ENCODE measurements at places on chromosomes 2 and 18.

GRCh38 chr2:224657349-224657748, 58.8 kb downstream of the CCDC195 start:
- H3K4me3 ChIP-seq: no peak overlapping the region
- no peaks in the 10 kb centered on the region for H3K27me3 ChIP-seq
- no peak for DNase-seq
- no peak overlapping the region for H3K27ac ChIP-seq

DNA sequence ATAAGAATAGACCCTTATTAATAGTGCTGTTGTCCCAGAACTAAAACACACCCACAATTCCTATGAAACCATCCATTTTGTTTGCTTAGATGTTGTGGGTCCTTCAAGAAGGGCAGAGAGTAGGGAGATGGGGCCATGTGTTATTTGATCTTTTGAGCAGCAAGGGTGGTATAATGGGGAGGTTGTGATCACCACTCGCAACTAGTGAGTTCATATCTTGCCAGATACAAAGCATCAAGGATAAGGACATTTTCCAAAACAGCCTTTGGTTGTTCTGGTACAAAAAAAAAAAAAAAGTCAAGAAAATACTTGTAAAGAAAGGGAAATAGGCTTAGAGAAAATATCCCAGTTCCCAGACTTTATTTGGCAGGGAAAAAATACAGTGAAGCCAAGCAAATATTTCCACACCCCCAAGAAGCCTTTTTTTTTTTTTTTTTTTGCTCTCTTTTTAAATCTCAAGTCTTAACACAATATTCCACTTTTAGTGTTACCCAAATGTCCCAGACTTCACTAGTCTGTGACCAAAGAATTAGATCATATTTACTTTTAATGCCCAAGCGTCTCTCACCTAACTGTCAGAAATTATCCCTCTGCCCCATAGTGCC, 54.1 kb downstream of the ANTXR1 start:
- H3K4me1 ChIP-seq: no peaks in the 10 kb centered on the region
- H3K4me3 ChIP-seq: no peak overlapping the region
- no peak for DNase-seq
- no peaks in the 10 kb centered on the region for H3K27me3 ChIP-seq

GRCh38 chr2:215536510-215536909, 100.6 kb upstream of the FN1 start:
- H3K36me3 ChIP-seq: no peaks in the 10 kb centered on the region
- H3K27ac ChIP-seq: no peak overlapping the region
- no peak for DNase-seq

DNA sequence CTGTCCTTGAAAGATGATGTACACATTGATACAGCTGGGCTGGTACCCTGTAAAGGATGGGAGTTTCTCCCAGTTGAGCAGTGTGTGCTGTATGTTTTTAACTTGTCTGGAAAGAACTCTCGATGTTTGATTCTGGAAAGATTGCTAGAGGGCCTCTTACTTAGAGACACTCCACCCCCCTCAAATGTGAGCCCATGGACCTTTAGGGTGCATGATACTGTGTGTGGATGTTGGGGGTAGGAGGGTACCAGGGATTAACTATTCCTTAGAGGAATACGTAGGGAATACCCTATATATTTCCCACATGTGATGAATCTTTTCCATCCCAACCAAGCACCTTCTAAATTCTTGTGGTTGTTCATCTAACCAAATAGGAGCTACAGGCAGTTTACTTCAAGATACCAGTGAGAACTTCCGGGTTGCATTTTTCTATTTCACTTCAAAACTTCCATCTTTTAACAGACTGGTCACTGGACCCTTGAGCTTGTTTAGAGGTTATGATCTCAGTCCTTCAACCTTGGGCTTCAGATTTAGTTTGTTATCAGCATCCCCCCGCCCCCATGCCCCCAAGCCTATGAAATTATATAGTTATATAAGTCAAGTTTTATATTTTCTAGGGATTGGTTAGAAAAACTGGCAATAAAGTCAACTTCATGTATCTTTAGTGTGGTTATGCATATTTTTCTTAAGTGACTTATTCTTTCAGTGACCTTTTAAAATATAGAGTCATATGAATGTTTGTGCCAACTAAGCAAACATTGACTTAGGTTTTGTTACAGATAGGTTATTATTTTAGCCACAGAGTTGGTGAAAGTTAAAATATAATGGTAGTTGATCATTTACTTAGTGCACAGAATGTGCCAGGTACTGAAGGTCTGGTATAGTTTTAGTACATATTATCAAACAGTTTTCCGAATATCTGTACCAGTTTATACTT, 18.2 kb downstream of the AFTPH start:
- H3K4me1 ChIP-seq: peaks cover 5% of the 10 kb centered on the region
- H3K27me3 ChIP-seq: no peaks in the 10 kb centered on the region
- H3K36me3 ChIP-seq: no peaks in the 10 kb centered on the region

GRCh38 chr2:12717191-12718014, 667 bp downstream of the TRIB2 start:
- DNase-seq: peak; percentile 54
- 0 out of 2 replicates have a peak, but pooled peaks cover 3% of the 10 kb centered on the region for H3K4me1 ChIP-seq
- no peaks in the 10 kb centered on the region for H3K27me3 ChIP-seq
- H3K36me3 ChIP-seq: no peaks in the 10 kb centered on the region
- peak overlapping the region; percentile 54 for H3K27ac ChIP-seq

- no peak overlapping the region for H3K4me3 ChIP-seq
- no peak overlapping the region for H3K27ac ChIP-seq
- H3K4me1 ChIP-seq: no peaks in the 10 kb centered on the region
- no peak for DNase-seq
Measured at GRCh38 chr18:10190564-10190963, 263.9 kb upstream of the APCDD1 start.

GRCh38 chr18:38933322-38933721, 1367.7 kb upstream of the CELF4 start:
- DNase-seq: no peak
- H3K27ac ChIP-seq: no peak overlapping the region
- H3K4me3 ChIP-seq: no peak overlapping the region
- H3K27me3 ChIP-seq: no peaks in the 10 kb centered on the region

DNA sequence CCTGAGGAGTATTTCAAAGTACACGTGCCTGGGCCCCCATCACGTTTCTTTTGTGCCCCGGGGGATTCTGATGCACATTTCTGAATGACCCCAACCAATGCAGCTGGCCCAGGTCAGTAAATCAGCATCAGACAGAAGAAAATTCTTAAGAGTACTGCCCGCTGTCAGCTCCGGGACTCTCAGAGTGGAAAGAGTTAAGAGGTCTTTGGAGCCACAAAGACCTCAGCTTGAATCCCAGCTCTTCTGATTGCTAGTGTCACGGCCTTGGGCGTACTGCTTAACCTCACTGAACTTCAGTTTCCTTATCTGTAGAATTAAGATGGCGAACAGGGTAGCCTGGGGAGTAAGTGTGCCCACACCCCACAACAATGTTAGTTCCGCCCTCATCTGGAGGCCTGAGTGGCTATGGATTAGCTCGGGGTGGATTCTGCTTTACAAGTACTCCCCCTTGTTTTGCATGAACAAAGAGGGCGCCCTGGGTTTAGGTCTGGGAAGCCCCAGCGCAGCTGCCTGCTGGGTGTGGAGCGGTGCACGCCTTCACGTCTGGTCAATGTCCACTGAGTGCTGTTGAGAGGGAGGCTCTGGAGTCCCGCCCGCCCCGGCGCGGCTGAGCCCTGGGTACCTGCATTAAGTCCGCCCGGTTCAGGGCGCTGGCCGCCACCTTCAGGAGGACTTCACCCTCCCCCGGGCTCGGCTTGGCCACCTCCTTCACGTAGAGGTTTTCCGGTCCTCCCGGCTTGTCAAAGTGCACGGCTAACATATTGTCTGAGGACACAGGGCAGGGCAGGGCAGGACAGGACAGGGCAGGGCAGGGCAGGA, 858 bp downstream of the TP53I3 start:
- no peaks in the 10 kb centered on the region for H3K36me3 ChIP-seq
- H3K4me3 ChIP-seq: peak overlapping the region; percentile 89
- peak; percentile 90 for DNase-seq

GRCh38 chr2:121260370-121261154, 24.4 kb downstream of the TFCP2L1 start:
- no peak overlapping the region for H3K4me3 ChIP-seq
- H3K4me1 ChIP-seq: no peaks in the 10 kb centered on the region
- no peaks in the 10 kb centered on the region for H3K36me3 ChIP-seq
- no peak for DNase-seq

DNA sequence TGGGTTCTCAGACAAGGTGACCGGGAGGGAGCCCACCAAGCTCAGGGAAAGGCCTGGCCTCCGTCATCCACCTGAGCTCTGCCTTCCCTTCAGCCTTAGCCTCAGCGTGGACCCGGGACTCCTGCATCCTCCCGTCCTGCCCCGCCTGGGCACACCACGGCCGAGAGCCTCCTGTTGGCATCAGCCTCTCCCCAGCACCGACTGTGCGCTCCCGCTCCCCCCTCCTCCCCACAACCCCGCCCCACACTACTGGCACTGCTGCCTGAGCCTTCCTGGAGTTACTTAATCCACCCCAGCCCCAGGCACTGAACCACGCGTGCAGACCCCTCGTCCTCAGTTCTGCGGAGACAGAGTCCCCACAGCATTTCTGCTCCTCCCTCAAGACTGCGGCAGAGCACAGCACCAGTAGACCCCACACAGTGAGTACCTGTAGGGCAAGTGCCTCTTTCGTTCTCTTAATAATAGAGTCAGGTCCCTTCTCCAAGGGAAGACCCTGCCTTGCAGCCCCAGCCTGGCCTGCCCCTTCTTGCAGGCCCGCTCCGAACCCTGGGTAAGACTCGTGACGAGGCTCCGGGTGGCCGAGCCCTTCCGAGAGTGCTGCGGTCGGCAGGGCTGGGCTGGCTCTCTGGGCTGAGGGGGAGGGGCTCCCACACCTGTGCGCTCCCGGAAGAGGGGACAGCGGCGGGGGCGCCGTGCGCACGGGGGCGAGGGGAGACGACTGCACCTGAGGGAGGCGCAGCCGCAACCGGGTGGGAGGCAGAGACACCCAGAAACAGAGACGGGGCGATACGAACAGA, at the start of gene AMER3:
TSS of gene AMER3 (plus strand) at position 285 of the 797 bp plus-strand sequence. CDS start 6,533 bp downstream, outside the sequence.
- H3K27ac ChIP-seq: no peak within 1 kb of the TSS
- peak within 1 kb of the TSS; percentile 51 for H3K4me3 ChIP-seq
- H3K36me3 ChIP-seq: no peaks in the 10 kb centered on the region
- no peaks in the 10 kb centered on the region for H3K4me1 ChIP-seq
- no peaks in the 10 kb centered on the region for H3K27me3 ChIP-seq
- DNase-seq: peak; percentile 23

DNA sequence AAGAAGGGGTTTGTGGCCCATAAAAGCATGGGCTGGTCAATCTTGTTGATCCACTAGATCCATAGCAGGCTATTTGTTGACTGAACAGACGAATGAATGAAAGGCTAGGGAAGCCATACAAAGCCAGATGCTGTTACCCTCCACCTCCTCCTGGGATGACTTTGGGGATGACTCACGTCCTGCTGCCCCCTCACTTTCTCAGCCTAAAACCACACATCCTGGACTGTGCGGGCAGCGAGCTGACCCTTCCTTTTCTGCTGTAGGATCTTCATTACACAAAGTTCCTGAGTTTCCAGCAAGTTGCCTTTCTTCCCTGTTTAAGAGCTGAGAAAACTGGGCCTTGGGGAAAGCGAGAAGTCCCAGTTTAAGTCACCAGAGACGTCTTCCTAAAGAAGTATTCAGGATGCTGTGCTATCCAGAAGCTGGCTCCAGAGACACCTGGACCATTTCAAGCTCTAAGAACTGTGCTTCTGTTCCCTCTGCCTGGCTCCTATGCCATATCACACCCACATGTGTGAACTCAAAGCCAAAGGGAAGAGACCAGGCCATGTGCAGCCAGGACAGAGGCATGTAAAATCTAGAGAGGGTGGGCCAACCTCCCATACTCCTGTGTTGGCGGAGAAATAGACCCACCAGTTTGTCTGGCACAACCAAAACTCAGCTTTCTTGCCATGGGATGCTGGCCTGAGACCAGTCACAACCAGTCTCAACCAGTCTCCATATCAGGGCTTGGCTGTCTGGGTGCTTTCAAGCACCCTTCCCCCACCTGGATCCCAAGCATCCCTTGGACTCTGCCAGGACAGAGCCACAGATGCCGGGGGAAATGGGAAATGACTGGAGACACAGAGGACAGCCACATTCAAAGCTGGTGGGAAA, 4.7 kb upstream of the SLC20A1 start:
- no peak overlapping the region for H3K4me3 ChIP-seq
- peaks cover 15% of the 10 kb centered on the region for H3K4me1 ChIP-seq
- no peak for DNase-seq
- H3K27ac ChIP-seq: no peak overlapping the region

DNA sequence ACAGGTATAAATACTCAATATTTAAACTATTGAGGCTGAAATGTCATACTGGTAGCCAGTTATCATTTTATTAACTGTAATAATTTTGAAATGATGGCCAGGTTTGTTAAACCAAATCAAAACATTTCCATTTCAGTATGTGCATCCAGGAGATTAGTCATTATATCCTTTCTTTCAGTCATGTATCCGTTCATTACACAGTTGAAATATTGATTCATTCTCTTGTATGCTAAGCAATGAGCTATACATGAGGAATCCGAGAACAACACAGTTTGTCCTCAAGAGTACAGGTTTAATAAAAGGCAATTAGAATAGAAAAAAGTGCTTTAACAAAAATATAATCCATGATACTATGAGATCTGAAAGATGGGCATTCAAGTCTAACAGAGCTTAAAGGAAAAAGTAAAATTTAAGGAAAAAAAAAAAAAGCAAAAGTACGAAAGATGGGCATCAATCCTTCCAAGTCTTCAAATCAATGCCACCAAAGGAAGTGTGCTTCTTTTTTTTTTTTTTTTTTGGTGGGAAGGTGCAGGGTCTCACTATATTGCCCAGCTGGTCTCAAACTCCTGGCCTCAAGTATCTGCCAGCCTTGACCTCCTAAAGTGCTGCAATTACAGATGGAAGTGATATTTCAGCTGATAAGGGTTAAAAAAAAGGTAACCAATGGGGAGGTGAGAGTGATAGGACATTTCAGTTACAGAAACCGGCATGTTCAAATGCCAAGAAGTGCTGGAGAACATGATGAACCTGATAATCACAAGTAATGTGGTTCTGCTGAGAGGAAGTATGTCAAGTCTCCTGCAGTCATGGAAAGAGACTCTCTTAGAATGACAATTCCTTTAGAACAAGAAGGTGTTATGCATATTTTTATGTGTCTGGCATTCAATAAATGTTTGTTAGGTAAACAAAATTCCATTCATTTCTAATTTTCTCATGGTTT, 35.8 kb downstream of the PUM2 start:
- H3K27ac ChIP-seq: no peak overlapping the region
- no peak overlapping the region for H3K4me3 ChIP-seq
- no peaks in the 10 kb centered on the region for H3K27me3 ChIP-seq

- peaks cover 30% of the 10 kb centered on the region for H3K4me1 ChIP-seq
- H3K36me3 ChIP-seq: no peaks in the 10 kb centered on the region
- H3K27ac ChIP-seq: peak overlapping the region; percentile 80
- peak overlapping the region; percentile 34 for H3K4me3 ChIP-seq
Measured at GRCh38 chr2:232363784-232364615, 14.6 kb upstream of the ALPP start.

- no peak for DNase-seq
- H3K4me1 ChIP-seq: no peaks in the 10 kb centered on the region
- no peak overlapping the region for H3K4me3 ChIP-seq
- H3K27me3 ChIP-seq: no peaks in the 10 kb centered on the region
- H3K36me3 ChIP-seq: no peaks in the 10 kb centered on the region
Measured at GRCh38 chr2:15565392-15565791, 4.3 kb upstream of the NBAS start.

Measured in MM.1S (cell line).